ENCODE measurements at places on chromosomes 4 and X.

- DNase-seq: peak; percentile 78
These were observed 20.9 kb upstream of the PRSS12 start for GRCh38 chr4:118373614-118374255.

DNA sequence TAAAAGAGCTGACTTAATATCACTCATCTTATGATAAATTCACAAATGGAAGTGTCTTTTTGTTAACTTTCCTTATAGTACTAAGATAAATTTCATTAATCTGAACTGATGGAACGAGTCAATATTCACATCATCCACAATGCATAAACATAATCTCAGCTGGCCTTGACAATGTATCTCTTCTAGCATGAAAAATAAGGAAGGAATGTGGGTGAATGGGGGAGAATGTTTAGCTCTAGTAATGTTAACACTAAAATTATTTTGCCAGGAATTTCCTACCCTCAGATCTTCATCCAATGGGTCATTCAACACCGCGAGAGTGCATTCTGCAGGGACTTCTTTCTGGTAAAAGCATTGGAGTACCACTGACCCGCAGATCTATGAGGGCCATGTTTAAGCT is 15.8 kb downstream of the TRPC3 start:
- no peak for DNase-seq

DNA sequence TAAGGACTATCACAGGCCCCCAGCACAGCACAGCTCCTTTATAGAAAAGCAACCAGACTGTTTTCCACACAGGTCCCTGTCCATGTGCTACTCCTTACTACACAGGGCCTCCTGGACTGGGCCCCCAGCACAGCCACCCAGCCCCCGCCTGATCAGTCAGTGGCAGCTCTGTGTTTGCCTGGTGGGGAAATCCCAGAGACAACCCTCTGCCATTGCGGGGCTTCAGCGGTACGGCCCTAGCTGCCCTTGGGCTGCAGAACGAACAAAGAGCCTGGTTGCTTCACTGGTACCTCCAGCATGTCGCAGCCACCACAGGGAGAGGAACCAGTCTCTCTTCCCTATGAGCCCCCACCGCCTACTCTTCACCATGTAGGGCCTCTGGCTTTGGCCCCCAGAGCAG is 30.7 kb downstream of the CBR4 start:
- no peak for DNase-seq

- DNase-seq: no peak
These were observed 183.3 kb downstream of the KDR start for GRCh38 chr4:54941994-54942552.

DNA sequence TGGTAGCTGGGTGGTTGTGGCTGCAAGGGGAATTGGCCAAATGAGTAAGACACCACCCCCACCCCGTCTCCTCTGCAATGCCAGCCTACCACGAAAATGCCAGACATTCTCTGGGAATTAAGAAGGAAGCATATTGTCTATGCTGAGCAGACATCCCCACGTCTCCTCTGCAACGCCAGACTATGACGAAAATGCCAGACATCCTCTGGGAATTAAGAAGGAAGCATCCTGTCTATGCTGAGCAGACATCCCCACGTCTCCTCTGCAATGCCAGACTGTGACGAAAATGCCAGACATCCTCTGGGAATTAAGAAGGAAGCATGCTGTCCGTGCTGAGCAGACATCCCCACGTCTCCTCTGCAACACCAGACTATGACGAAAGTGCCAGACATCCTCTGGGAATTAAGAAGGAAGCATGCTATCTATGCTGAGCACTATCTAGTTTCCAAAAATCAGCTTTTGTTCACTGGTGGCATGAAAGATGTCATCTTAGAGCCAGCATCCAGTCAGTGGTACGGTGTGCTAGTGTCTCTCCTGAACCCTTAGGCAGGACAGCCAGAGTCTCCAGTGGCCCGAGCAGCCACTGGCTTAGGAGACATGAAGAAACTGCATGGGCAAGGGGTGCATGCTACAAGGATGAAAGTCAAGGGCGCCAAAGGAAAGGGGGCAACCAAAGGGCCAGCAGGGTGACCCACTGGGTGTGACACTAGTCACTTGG is 339.8 kb upstream of the FRG1 start:
- no peak for DNase-seq

DNA sequence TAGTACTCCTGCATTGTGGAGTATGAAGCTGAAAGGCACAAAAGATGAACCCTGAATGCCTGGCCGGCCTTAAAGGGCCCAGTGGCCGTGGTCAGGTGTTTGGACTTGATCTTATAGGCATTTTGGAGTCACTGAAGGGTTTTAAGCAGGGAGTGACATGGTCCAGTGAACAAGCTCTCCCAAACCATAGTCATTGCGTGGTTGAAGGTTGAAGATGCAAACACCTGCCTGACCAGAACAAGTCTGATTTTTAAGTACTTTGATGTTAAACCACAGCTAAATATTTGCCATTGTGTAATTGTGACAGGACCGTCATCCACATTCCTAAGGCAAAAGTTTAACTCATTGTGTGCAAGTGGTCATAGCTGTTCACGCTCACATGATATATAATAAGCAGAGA is 3.3 kb downstream of the STK32B start:
- no peak for DNase-seq

DNA sequence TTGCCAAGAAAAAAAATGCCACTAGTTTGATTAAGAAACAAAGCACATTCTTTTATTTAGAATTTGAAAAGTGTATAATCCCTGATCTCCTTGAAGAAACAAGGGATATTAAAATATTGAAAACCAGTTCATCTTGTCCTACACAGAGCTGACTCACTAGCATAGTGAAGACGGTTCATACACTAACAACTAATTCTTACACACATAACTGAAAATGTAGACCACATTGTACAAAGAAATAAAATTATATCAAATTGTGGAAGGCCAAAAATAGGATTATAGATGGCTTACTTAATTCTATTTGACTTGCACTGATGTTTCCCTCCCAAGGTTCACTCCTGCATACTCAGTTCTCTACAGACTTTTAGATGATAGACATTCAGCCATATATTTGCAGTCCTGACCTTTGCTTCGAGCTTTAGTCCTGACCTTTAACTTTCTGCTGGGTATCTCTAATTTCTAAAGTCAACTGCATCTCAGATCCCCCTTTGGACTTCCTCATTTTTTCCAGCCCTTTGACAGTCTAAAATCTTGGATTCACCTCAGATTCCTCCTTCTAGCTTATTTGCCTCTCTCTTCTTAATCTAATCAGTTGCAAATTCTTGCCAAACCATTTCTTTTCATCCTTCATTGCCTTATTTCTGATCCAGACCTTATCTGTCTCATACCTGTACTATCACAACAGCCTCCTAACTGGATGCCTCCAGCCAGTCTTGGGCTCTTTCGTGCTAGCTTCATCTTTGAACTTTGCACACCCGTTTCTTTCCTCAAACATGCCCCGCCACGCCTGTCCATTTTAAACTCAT is 4.5 kb upstream of the WWC2 start:
- no peak for DNase-seq

DNA sequence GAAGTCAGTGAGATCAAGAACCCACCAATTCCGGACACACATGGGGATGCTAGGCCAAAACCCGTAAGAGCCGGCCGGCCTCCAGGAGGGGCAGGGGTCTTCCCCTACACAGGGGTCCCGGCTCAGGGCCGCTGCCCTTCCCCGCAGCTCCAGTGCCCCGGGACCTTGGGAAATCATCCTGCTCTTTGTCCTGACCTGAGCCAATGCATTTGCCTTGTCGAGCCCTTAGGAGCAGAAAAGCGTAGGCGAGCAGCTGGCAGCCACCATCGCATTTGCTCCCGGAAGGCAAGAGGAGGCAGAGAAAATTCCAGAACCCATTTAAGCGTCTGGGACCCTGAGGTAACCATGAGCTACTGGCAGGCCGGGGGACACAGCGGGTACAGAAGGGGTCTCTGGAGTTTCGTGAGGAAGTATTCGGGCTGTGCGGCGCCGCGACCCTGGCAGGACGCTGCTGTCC is 7.4 kb upstream of the TNIP2 start:
- DNase-seq: no peak

- DNase-seq: no peak
These were observed 609.3 kb downstream of the IL1RAPL1 start for GRCh38 chrX:29196501-29196900.

GRCh38 chr4:188552741-188553275 is 413.6 kb downstream of the TRIML1 start:
- DNase-seq: no peak

DNA sequence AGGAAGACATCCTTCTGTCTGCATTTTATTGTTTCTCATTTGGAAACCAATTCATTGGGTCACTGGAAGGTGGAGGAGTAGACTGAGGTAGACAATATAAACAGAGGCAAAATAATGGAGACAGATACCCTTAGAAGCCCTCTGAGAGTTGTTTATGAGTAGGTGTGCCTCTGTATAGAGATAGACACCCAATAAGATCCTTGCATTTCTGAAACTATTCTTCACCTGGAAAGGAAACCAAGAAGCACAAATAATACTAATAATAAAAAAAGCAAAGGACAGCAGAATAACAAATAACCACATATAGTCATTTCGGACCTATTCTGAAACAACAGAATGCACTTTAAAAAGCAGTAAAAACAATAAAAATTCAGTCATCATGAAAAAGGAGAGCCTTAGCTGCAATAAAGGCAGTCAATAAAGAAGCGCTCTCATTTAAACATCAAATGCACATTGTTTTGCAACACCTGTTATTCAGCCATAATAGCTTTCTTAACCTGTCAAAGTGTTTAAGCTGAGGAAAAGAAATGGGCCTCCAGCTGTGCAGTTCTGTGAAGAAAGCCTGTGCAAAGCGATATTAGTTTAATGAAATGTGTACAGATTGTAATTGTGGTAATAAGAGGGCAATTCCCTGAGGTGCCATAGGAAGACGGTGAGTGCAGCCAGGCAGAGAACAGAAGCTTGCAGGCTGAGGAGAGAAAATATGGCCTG is 904.2 kb downstream of the STPG2 start:
- DNase-seq: peak; percentile 53

GRCh38 chrX:109626637-109627036 is 1.7 kb upstream of the KCNE5 start:
- no peak for DNase-seq

- DNase-seq: no peak
These were observed 2.7 kb downstream of the CLRN2 start for GRCh38 chr4:17517664-17518063.

Data from MM.1S (cell line).